Aorta (tissue), 5 donors: ENCODE measurements at places on chromosomes 7 and 10. TPM values are rescaled to one million over a fixed set of nuclear protein-coding genes. Genes with fewer than 3 reads are reported as not detected.

DNA sequence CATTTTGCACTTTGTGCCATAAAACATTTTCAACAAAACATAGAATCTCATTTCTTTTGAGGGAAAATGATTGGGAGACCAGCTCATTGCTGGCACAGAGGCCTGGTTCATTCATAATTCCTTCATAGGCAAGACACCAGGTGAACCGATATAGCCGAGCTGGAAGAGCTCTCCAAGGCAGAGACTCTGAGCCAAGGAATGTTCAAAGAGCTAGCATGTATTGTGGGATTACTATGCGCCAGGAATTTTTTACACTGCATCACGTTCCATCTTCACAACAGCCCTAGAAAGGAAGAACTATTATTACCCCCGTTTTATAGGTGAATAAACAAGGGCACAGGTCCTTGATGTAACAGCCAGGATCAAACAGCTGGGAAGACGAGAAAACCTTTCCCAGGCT lies 2.1 kb upstream of the IL6 start:
- DNase-seq, result no peak

GRCh38 chr7:90625562-90625961 lies 29.4 kb downstream of the CDK14 start:
- DNase-seq, result no peak

- DNase-seq, result peak; percentile 24
Observed at GRCh38 chr10:71467161-71467560, 70.4 kb downstream of the CDH23 start.

GRCh38 chr7:24705461-24705954 lies 51.8 kb downstream of the GSDME start:
- no peak for DNase-seq

The ZNF716 gene
- not detected for total RNA-seq
